Head of caudate nucleus (tissue), 42 donors: ENCODE measurements at places on chromosomes 2 and 18.

DNA sequence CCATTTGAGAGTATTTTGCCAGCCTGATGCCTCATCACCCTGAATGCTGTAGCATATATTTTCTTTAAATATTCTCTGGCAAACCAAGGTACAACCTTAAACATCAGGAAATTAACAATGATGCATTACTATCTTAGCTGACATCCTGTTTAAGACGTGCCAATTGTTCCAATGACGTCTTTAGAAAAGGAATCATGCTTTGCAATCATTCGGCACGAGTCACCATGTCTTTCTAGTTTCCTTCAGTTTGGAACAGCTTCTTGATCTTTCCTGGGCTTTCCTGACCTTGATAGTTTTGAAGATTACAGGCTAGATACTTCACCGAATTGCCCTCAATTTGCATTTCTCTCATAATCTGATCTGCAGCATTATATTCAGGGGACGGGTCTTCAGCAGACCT, 88.2 kb upstream of the GLI2 start:
- no peak for DNase-seq

DNA sequence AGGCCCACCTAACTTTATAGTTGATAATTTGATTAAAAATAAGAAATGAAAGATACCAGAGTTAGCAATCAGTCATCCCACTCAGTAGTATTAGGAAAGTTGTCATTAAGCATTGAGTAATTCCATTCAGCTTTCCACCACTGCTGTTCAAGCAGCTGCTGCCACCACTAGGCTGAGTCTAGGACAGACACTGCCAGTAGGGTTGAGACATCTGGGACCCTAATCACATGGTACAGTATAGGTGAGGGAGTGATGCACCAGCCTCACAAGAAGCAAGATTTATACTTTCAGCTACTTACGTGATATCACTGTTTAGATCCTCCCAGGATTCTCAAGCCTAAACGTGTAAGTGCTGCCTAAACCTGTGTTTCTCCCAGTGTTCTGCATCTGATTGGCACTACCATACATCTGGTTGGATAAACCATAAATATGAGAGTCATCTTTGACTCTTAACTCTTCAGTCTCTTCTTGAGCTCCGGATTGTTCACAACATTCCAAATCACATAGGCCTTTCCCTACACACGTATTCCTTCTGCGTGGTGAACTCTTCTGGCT, 3.2 kb downstream of the UBXN4 start:
- peak; percentile 37 for DNase-seq

- DNase-seq: no peak
Measured at GRCh38 chr2:119029297-119029696, 87.3 kb downstream of the MARCO start.

GRCh38 chr2:163171786-163172530, 333.4 kb upstream of the KCNH7 start:
- no peak for DNase-seq

- no peak for DNase-seq
Measured at GRCh38 chr2:99851089-99851488, 291.3 kb downstream of the AFF3 start.

DNA sequence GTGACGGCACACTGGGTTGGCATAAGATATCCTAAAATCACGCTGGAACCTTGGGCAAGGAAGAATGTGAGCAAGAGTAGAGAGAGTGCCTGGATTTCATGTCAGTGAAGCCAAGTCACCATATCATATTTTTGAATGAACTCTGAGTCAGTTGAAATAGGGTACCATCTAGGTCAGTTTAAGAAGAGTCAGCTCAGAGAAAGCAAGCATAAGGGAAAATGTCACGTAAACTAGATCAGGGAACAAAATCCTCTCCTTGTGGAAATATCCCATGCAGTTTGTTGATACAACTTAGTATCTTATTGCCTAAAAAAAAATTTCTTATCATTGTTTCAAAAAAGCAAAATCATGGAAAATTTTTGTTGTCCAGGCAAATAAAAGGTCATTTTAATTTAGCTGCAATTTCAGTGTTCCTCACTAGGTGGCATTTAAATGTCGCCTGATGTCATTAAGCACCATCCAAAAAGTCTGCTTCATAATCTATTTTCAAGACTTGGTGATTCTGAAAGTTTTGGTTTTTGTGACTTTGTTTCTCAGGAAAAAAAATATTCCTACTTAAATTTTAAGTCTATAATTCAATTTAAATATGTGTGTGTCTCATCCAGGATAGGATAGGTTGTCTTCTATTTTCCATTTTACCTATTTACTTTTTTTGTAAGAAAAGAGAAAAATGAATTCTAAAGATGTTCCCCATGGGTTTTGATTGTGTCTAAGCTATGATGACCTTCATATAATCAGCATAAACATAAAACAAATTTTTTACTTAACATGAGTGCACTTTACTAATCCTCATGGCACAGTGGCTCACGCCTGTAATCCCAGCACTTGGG, 19.6 kb downstream of the RSAD2 start:
- no peak for DNase-seq

DNA sequence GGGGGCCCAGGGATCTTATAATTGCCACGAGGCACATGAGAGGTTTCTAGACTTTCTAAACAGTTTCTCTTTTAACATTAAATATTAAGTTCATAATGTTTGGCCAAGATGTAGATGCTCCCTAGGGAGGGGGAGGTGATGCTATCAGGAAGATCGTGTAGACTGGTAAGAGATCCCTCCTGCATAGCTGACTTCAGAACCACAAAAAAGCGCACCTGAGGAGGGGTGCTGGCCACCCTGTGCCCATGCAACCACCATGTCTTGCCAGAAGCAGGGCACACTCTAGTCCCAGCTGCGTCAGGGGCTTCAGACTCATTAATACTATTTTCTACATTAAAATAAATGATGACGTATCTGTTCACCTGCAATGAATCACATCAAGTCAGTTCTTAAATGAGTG, 103.4 kb upstream of the SLC35G4 start:
- no peak for DNase-seq

DNA sequence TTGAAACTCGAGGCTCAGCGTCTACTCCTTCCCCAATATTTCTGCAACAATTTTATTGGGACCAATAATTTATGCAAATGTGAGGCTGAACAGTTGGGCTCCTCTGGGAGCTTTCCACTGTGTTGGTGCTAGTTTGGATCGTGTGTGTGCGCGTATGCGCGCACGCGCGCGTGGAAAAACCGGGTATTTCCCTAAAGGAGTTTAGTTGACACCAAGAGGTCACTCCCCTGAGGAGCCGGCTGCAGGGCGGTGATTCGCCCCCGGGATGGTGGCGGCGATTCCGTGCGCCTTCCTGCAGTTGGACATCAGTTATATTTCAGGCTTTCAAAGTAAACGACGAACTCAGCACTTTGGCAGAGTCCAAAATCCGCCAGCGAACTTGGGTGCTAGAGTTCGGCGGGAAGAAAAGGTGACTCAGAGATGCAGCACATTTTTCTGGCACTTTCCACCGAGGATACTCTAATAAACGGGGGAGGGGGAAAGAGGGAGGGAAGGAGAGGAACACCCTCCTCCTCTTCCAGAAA, 186.5 kb upstream of the FANCL start:
- peak; percentile 81 for DNase-seq

DNA sequence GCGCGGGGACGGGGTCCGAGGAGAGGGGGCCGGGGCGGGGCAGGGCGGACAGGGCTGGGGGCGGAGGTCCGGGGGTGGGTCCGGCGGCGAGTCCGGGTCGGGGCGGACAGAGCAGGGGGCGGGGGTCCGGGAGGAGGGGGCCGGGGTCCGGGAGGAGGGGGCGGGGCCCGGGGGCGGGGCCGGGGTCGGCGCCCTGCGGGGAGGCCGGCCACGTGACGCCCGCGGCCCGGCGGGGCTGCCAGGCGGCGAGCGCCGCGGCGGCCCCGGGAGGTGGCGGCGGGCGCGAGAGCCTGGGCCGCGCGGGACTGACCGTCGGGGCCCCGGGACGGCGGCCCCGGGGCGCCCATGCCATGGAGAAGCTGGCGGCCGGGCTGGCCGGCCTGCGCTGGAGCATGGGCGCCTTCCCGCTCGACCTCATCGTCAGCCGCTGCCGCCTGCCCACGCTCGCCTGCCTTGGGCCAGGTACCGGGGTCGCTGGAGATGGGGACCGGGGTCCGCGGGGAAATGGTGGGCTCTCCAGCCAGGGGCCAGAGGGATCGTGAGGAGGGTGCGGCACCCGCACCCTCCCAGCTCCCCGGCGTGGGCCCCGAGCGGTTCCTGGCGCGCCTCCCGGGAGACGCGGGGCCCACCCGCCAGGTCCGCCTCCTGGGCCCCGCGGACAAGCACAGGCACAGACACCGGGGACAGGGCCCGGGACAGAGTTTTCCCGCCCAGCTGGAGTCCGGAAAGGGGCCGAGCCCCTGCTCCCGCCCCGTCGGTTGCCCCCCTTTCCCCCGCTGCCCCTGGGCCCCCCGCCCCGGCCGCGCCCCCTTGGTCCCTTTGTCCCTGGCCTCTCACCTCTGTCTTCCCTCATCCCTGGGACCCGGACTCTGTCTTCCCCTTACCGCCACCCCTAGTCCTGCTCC, at the start of gene GAREM2:
Gene GAREM2, plus strand, starts transcription at position 218 of the 905 bp plus-strand sequence. Its CDS starts 133 bp downstream, at position 351.
- DNase-seq: no peak

- no peak for DNase-seq
Measured at GRCh38 chr2:152497481-152498052, 162.6 kb downstream of the FMNL2 start.

GRCh38 chr2:120600335-120600734, 135.3 kb upstream of the GLI2 start:
- no peak for DNase-seq

GRCh38 chr2:128303095-128303791, 15.4 kb downstream of the HS6ST1 start:
- no peak for DNase-seq

GRCh38 chr2:141557329-141558095, 573.3 kb downstream of the LRP1B start:
- DNase-seq: no peak

GRCh38 chr2:82124629-82125028, 1820.1 kb upstream of the LRRTM1 start:
- DNase-seq: no peak

- no peak for DNase-seq
Measured at GRCh38 chr2:20422402-20423271, 24.2 kb upstream of the RHOB start.

GRCh38 chr2:128492966-128493811, 174.5 kb upstream of the HS6ST1 start:
- peak; percentile 15 for DNase-seq

GRCh38 chr2:43609290-43609918, 13.6 kb upstream of the THADA start:
- peak; percentile 34 for DNase-seq

- DNase-seq: no peak
Measured at GRCh38 chr2:194103941-194104659, 1552.9 kb upstream of the SLC39A10 start.

DNA sequence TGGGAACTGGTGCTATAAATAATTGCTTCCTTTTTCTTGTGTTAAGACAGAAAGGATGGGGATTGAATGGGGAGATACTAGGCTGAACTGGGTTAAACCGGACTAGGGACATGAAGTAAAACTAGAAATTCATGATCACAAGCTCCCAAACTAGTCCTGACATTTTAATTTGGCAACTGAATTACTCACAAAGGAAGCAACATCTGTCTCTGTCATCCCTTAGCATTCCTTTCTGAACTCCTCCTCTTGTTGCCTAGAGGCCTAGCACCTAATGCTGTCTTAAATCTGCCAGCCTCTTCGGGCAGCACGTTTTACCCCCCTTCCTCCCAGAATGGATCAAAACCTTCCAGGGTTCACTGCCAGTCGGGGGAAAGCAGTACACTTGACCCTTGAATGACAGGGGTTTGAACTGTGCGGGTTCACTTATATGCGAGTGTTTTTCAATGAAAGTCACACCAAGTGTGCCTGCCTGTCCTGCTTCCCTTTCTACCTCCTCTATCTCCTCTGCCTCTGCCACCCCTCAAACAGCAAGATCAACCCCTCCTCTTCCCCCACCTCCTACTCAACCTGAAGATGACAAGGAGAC, 8.2 kb downstream of the KCTD1 start:
- no peak for DNase-seq

- DNase-seq: no peak
Measured at GRCh38 chr2:52390651-52391050, 1358.7 kb upstream of the NRXN1 start.

DNA sequence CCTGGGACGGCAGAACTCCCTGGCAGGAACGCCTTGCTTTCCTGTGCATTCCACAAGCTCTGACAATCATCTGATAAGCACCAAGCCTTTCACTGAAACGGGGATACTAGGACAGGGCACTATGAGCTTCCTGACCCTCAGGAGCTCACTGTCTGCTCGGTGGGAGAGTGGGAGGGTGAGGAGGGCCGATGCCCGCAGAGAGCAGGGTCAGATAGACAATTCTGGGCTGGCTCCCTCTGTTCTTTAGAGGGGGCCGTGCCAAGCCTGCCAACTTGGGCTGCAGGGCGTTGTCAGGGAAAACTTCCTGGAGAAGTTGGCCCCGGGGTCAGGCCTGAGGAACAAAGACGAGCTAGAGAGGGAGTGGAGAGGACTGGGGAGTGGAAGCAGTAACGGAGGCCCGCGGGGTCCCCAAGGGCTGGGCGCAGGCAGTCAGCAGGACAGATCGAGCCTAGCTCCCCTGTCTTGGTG, 82.0 kb downstream of the CTAGE1 start:
- no peak for DNase-seq

DNA sequence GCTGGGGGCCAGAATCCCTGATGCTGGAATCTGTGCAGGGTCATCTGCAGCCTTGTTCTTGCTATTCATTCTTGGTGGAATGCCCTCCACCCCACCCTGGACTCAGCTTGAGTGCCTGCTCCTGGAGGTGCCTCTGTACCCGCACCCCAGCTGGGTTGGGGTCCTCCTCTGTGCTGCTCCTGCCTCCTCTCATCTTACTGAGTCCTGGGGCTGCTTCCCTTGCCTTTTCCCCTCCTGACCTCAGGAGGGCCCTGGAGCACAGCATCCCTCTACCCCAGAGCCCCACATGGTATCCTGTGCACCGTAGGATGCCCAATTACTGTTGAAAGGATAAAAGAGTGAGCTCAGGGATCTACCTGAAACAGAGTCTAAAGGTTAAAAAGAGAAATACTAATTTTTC, 81.6 kb downstream of the CIB4 start:
- DNase-seq: no peak

- DNase-seq: no peak
Measured at GRCh38 chr2:17621781-17622180, 81.3 kb downstream of the VSNL1 start.

- no peak for DNase-seq
Measured at GRCh38 chr2:173347305-173348168, 7.1 kb upstream of the CDCA7 start.

- DNase-seq: no peak
Measured at GRCh38 chr2:13650586-13651180, 933.9 kb downstream of the TRIB2 start.

DNA sequence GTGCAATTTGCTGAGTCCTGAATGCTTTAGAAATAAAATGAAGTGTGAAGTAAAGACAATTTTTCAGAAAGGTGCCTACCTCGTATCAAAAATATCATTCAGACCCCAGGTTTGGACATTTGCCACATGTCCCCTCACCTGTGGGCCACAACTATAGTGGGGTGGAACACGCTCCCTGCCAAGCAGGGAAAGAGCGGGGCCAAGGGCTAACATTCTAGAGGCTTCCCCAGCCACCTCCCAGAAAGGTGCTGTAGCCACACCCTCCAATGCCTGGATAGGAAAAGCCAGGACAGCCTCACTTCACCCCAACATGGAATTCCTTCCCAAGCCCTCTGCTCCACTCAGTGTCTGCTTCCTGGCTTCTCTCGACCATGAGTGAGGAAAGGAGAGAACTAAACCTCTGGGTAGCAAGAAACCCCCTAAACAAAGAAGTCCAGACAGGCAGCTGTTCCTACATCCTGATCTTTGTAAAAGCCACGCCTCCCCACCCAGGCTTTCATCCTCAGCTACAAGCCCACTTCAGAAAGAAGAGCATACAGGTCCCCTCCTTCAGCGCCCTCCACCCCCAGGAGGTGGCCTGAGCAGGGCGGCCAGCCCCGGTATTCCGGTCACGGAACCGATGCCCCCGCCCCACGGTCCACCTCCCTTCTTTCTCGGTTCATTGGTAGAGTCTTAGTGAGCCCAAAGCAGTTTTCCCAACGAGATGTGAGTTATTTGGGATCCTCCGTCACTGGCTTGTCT, 2.1 kb downstream of the COL6A3 start:
- DNase-seq: no peak
